ENCODE measurements at places on chromosomes 11 and 22.

- DNase-seq: peak; percentile 62
These were observed 112.9 kb downstream of the SPON1 start for GRCh38 chr11:14075118-14076078.

DNA sequence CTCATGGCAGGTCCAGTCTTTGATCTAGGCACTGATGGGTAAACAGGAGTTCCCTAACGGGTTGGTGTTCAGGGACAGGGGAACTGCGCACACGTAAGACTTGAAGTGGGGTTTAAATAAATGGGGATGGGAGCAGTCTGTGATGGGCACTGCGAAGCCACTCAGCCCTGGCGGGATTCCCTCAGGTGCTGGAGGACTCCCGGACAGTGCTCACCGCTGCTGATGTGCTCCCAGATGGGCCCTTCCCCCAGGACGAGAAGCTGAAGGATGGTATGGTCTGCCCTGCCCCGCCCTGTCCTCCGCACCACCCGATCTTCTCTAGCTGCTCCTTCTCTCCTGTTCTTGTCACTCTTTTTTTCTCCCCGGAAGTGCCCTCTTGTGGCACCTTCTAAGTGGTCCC lies 9.5 kb downstream of the CCDC134 start:
- DNase-seq: no peak

- DNase-seq: peak; percentile 72
These were observed 30.9 kb downstream of the C22orf31 start for GRCh38 chr22:29030618-29031226.

GRCh38 chr11:120858740-120859139 lies 165.2 kb upstream of the TBCEL start:
- DNase-seq: peak; percentile 42

GRCh38 chr22:30541961-30542810 lies 4.4 kb downstream of the SEC14L6 start:
- no peak for DNase-seq

DNA sequence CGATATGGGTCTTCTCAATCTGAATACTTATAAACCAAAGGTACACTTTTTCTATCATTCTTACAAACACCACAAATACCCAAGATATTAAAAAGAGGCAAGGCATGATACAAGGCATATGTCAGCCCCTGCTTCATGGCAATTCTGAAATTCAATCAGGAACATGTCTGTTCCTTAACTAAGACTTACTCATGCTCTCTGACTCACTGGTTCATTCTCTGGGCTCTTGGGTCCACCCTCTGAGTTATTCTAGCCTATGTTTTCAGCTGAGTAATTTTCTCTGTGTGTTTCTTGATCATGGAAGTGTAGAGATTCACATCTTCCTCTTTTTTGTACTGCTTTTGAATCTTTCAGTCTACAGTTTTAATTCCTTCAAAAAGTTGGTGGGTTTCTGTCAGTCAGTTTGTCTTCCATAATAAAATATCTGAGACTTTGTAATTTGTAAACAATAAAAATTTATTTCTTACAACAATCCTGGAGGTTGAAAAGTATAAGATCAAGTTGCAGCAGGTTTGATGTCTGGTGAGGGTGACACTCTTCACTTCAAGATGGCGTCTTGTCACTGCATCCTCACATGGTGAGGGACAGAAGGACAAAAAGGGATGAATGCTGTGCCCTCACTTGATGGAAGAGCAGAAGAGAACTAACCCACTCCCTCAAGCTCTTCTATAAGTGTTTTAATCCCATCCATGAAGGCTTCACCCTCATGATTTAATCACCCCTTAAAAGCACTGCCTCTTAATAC lies 211.7 kb downstream of the FAM76B start:
- peak; percentile 86 for DNase-seq

- no peak for DNase-seq
These were observed 88.9 kb downstream of the RASSF10 start for GRCh38 chr11:13098063-13098462.

DNA sequence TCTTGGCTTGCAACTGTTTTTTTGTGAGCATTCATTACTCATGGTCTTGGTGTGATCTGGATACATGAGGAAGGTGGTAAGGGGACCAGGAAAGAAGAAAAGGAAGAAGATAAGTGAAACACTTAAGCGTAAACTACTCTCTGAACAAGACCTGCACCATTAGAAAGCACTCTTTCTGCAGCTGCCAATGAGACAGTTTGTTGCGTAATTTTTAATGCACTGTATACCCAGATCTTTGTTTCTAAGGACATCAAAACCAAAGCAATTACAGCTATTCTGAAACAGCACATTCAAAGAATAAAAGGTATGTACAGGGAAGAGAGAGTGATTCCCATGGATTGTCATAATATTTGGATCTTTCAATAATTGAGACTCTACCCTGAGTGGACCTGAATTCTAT lies 147.4 kb downstream of the BLID start:
- no peak for DNase-seq

- peak; percentile 17 for DNase-seq
These were observed 75.9 kb downstream of the CADM1 start for GRCh38 chr11:115428306-115428705.

- peak; percentile 46 for DNase-seq
These were observed 111.2 kb downstream of the MRTFA start for GRCh38 chr22:40525250-40525884.

- no peak for DNase-seq
These were observed 242.7 kb upstream of the CHORDC1 start for GRCh38 chr11:90465553-90465952.

GRCh38 chr11:17865765-17866428 lies 131.3 kb downstream of the KCNC1 start:
- no peak for DNase-seq

DNA sequence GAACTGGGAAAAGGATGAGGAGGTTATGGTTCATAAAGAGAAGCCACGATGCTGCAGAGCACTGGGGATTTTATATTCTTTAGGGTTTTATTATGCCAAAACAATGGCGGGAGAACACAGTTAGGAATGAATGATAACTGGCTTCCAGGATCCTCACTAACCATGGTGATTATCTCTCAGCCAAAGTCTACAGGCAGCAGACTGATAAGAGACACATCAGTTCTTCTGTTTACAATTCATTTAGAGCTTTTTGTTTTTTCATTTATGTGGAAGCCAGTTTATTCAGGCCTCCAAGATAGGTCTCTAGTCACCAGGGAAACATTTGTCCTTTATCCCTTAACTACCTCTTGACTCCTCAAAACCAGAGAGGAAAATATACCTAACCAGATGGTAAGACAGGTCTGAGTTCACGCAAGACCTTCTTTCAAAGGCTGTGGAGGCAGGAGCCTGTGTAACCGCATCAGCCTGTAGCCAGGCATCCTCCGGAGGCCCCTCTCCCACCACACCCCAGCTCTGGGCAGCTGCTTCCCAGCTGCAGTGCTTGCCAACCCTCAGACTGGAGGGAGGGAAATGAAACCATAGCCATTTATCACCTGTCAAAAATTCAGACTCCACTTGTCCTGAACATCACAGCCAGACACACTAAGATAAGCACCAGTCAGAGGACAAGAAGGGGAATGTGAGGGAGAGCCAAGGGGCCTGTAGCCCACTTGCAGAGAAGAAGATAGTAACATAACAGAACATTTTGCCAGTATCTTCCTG lies 57.2 kb upstream of the FAM181B start:
- DNase-seq: no peak

- no peak for DNase-seq
These were observed 2.8 kb downstream of the CRYAB start for GRCh38 chr11:111908639-111909305.

Measured in fibroblast of skin of right quadriceps (primary cell).